ENCODE measurements at places on chromosomes 11 and 22. TPM values are rescaled to one million over a fixed set of nuclear protein-coding genes. Genes with fewer than 3 reads are reported as not detected.

Gene OR4D5
- not detected for polyA plus RNA-seq

Gene BCR
- polyA plus RNA-seq, result 110 TPM

Gene SUSD2
- polyA plus RNA-seq, result 4.8 TPM

Gene SLC22A8
- not detected for polyA plus RNA-seq

Gene OR8D4
- polyA plus RNA-seq, result not detected

Gene DERL3
- 27.8 TPM for polyA plus RNA-seq

Gene KDM4D
- polyA plus RNA-seq, result 4.5 TPM

Gene SLC22A6
- not detected for polyA plus RNA-seq

Gene TP53AIP1
- polyA plus RNA-seq, result 0.03 TPM

Gene MRGPRX3
- polyA plus RNA-seq, result not detected

Gene GSTT2B
- 13.5 TPM for polyA plus RNA-seq

Gene TMPRSS13
- polyA plus RNA-seq, result 0.79 TPM

Gene GPHA2
- polyA plus RNA-seq, result 4.4 TPM

Gene BIK
- polyA plus RNA-seq, result 9.1 TPM

Gene CNTF
- polyA plus RNA-seq, result 0.33 TPM

Gene CPT1B
- 47.7 TPM for polyA plus RNA-seq

Gene NTM
- polyA plus RNA-seq, result 12.9 TPM

Gene TCN2
- polyA plus RNA-seq, result 87.8 TPM

- no peak for DNase-seq
Measured at GRCh38 chr11:46868912-46869311, 22.8 kb upstream of the CKAP5 start.

- no peak for DNase-seq
Measured at GRCh38 chr11:104645261-104646222, 252.7 kb downstream of the CASP12 start.

GRCh38 chr22:35677460-35678187, 29.4 kb downstream of the APOL6 start:
- no peak for DNase-seq

GRCh38 chr11:29319210-29319609, 697.6 kb downstream of the KCNA4 start:
- DNase-seq, result no peak

DNA sequence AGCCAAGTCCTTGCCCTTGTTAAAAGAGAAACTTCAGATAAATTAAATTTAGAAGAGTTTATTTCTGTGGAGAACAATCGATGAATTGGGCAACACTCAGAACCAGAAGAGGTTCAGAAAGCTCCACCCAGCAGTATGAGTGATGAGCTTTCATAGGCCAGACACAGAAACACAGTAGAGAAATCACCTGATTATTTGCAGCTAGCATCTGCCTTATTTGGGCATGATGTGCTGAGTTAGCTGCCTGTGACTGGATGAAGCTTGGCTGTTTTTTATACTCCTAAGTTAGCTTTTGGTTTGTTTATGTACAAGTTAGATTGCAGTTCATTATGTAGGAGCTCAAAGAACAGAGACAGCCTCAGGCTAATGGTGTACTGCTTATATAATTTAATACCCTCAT, 269.5 kb upstream of the SESN3 start:
- DNase-seq, result no peak

DNA sequence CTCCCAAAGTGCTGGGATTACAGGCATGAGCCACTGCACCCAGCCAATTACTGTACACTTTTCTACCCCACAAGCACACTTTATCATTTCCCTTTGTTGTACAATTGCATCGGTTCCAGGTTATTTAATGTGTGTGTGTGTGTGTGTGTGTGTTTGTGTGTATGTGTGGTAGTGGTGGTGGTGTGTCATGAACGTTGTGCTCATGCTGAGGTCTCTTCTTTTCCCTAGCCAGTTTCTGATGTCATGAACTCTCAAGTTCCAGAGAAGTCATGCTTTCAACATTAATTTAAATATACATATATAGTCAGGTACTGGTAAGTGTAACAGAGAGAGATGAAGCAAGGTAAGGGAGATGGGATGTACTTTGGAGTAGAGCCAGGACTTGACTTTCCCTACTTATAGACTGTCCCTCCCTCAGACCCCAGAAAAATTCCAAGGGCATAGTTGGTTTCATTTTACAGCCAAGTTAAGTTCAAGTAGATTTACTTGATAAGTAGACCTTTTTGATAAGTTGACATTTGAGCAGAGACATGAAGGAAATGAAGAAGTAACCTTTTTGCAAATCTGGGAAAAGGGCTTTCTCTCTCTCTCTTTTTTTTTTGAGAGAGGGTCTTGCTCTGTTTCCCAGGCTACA, 42.7 kb downstream of the WEE1 start:
- no peak for DNase-seq

DNA sequence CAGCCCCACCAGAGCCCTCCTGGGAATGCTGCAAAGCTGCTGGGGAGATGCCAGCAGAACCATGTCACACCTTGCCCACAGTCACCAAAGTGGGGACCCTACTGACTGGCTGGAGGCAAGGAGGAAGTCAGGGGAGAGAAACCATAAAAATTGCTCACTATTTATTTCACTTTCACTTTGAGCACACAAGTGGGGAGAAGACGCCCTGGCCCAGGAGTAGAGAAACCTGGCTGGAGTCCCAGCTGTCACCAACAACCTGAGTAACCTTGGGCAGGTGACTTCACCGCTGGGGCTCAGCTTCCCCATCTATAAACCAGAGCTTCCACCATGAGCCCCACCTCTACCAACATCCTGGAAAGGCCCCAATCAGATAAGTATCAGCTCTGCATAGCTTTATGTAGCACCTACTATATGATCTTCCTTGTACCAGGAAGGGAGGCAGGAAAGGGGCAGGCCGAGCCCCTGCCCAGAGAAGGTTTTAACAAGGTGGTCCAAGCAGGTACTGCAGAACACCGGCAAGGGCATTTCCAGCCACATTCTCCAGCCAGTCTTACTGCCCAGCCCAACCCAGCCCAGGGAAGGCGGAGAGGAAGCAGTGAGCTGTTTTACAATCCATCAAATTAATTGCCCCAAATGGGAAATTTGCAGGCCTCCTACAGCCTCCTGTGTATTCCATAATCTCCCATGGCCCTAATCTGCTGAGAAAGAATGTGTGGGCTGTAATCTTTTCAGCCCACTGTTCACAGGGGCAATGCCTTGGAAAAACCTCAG, 27.6 kb downstream of the PLEKHA7 start:
- no peak for DNase-seq

DNA sequence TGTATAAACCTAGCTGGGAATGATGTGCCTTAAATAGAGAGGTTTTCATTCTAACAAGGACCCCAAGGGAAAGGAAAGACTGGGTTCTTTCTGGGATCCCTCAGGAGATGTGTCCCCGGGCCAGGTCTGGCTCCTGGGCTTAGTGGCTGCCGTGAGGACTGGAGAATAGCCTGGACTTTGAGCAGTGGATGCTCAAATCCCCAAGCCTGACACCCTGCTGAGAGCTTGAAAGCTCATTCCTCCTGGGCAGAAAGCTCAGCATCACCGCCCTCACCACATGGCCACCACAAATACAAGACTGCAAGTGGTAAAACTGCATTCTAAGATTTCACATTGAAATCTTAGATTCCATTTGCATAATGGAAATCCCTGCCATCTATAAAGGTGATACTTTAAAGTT, 79.4 kb upstream of the NARS2 start:
- peak; percentile 31 for DNase-seq

- DNase-seq, result no peak
Measured at GRCh38 chr11:96122601-96123074, 198.7 kb upstream of the MTMR2 start.

- DNase-seq, result no peak
Measured at GRCh38 chr11:68038226-68038717, 553 bp upstream of the TCIRG1 start.

- no peak for DNase-seq
Measured at GRCh38 chr11:6621711-6622211, 2.5 kb upstream of the TPP1 start.

GRCh38 chr11:44861849-44862557, 88.7 kb downstream of the TP53I11 start:
- peak; percentile 85 for DNase-seq

GRCh38 chr22:42693055-42693762, 27.5 kb downstream of the A4GALT start:
- no peak for DNase-seq

DNA sequence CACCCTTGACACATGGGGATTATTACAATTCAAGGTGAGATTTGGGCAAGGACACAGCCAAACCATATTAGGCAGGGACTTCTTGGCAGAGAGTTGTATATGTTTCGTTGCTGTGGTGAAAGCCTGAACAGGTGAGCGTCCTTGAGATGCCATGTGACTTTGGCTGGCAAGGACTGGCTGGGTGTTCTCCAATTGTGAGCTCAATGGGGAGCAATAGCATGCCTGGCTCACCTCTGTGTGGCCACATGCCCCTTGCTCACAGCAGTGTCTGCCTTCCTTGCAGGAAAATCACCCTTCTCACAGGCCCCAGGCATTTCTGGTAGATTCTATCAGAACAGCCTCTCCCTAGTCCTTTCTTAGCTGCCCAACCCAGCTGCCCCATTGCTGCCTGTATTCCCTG, 105.5 kb downstream of the PARVA start:
- no peak for DNase-seq

DNA sequence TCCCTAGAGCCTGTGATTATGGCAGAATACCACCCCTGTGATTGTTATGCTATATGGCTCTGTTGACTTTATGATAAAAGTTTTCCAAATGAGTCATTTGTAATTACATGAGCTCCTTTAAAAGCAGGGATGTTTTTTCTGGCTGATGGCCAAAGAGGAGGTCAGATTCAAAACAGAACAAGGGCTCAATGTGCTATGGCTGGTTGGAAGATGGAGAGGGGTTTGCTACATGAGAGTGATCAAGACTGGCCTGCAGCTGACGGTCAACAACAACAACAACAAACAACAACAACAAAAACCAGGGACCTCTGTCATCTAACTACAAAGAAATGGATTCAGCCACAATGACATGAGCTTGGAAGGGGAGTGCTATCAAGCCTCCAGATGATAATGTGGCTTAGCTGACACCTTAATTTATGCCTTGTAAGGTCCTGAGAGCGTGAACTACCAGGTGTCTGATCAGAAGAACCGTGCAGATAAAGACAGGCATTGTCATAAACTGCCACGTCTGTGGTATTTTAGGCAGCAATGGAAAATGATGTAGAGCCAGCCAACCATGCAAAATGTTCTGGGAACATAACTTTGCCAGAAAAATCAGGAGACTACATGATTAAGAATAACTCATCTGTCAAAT, 47.2 kb downstream of the PIWIL3 start:
- no peak for DNase-seq

GRCh38 chr11:111088847-111089355, 156.6 kb upstream of the POU2AF2 start:
- no peak for DNase-seq

- DNase-seq, result no peak
Measured at GRCh38 chr11:22461626-22462025, 123.4 kb downstream of the SLC17A6 start.

DNA sequence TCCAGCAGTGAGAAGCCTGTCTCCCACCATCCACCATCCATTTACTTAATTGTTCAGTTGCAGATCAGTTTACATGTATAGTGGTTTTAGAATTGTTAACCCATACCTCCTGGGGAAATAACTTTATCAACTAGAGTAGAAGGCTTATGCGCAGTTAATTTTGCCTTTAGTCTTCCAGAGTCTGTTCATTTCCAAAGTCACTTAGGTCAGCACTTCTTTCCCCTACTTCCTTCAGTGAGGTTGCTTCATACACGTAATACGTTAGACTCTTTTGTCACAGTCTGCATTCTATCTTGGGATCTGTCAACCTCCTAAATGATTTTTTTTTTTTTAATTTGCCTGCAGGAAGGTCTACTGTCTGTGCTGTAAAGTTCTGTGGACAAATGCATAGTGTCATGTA, 495.6 kb upstream of the ISX start:
- DNase-seq, result no peak

- DNase-seq, result no peak
Measured at GRCh38 chr11:8930456-8931175, 2.1 kb downstream of the C11orf16 start.

DNA sequence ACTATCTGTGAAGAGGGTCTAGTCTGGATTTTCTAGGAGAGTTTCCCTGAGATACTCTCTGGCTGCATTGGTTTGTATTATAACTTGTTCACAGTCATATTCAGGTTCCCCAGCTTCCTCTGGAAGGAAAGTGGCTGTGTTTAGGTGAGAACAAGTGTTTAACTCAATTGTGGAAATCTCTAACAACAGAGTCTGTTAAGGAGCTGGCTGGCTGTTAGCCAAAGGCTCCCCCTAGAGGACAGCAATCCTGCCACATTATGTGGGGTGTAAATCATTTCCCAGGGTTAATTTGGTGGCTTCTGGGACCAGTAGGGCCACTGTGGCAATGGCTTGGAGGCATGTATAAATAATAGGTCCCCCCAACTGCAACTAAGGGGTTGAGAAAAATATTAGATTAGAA, 18.4 kb downstream of the MS4A6E start:
- peak; percentile 64 for DNase-seq

DNA sequence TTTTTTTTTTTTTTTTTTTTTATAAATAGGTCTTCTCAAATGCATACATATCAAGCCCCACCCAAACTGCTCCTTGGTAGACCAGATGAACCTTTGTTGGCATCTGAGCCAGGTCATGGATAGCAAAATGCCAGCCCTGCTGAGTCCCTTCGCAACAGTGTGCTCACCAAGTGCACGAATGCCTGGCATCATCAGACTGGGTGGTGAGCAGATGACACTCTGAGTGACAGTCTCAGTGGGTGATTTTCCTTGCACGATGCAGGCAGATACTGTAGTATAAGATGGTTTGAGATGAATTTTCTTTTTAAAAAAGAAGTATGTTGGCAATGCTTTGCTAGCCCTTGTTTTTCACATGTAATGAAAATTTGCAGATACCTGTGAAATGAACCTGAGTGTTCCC, 74.0 kb downstream of the RCN1 start:
- no peak for DNase-seq

GRCh38 chr11:117859061-117859460, 17.4 kb downstream of the FXYD6 start:
- no peak for DNase-seq

- DNase-seq, result no peak
Measured at GRCh38 chr11:26087120-26087935, 244.6 kb upstream of the ANO3 start.

GRCh38 chr22:46480396-46480795, 57.0 kb downstream of the CELSR1 start:
- DNase-seq, result no peak

- DNase-seq, result no peak
Measured at GRCh38 chr11:119629085-119629484, 99.9 kb downstream of the NECTIN1 start.
